ENCODE measurements at places on chromosomes 2 and 18.

GRCh38 chr2:239165206-239165831 is 235.5 kb downstream of the HDAC4 start:
- DNase-seq, result no peak

DNA sequence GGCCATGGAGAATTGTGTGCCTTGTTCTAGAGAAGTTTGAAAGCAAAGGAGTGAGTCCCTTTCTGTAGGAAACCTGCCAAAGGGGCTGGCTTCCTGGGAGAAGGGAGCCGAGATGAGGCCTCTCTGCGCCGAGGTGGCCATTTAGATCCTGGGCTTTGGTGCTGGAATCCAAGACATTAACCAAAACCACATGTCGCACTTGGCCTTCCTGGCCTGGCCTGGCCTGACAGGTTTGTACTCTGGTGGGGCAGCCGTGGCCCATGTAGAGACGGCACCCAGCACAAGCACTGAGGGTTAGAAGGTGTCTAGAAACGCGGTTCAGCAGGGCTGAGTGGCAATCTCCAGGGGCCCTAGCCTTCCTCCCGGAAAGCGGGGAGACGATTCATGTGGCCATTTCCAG is 7.1 kb downstream of the CNNM3 start:
- DNase-seq, result no peak

GRCh38 chr18:45232061-45232460 is 383.2 kb upstream of the SLC14A2 start:
- no peak for DNase-seq

DNA sequence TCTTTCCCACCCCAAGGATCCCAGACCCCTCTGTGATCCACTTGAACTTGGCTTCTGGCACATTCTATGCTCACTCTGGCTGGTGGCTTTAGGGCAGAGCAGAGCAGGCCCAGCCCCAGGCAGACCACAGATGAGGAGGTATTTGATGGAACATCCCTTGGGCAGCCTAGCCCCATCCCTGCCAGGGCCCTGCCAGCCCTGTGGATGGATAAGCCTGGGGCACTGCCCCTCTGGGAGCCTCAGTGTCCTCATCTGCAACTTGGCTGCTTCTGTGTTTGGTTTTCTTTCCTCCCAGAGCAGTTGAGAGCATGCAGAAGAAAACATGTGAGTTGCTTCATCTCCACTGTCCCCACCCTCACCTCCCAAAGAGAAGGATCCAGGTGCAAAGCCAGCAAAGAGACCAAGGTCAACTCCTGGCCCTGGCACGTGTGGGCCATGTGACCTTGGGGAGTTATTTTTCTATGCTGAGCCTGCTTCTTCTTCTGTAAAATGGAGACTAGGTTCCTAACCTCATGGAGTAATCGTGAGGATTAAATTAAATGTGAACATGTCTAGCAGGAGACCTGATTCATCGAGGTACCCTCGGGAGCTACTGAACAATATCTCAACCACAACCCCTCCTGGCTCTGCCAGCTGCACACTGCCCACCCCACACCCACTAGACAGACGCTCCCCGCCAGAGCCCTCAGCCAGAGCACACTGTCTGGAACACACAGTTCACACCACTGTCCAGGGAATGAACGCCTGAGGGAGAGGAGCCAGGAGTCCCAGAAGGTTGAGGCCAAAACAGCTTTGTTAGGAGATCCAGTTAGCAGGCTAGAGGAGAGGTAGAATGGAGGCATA is 14.6 kb upstream of the TNS1 start:
- DNase-seq, result no peak

Data from effector memory CD4-positive, alpha-beta T cell (primary cell).